Stimulated activated CD8-positive, alpha-beta memory T cell treated with anti-CD3 and anti-CD28 coated beads, Interleukin-4, amount 100 ng/mL, for 4 hours (primary cell): ENCODE measurements at places on chromosomes 11 and 22.
A peak's percentile ranks its signal among the peaks of the same experiment; 100 is the strongest.

DNA sequence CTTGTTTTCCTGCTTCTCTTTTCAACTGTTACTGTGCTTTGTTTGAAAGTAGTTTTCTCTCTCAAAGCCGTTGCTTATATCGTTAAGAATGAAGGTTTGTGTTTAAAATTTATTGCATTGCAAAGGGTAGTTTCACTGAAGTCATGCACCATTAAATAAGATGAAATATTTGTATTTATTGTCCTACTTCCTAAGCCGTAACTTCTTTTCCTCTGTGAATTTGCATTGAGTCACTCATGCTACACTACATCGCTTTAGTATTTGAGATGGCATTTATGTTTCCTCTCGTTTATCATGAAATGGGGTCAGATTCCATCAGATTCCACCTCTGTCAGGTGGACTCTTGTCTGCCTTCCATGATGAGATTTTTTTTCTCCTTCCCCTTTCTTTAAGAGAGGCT is 65.8 kb upstream of the RASSF10 start:
- DNase-seq: no peak

DNA sequence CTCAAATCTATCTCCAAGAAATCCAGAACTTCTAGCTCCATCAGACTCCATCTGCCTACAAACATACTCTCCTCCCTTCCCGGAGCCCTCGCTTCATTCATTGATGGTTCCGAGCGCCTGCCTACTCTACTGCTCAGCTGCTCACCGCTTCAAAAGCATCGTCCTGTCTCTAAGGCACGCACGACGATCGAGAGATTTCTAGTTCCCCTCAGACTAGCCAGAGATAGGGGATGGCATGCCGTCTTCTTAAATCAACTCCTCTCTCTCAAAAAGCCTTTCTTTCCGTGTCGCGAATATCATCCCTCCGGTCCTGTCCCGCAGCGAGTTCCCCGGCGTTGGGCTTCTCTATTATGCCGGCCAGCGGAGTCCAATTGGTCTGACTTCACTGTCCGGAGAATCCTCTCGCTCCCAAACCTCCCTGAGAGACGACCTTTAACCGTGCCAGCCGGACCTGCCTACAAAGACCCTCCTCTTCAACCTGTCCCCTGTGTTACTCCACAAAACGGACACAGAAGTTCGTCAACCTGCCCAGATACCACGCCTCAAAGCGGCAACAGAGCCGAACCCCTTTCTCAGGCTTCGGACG is 592 bp downstream of the EEF1G start:
- DNase-seq: no peak

DNA sequence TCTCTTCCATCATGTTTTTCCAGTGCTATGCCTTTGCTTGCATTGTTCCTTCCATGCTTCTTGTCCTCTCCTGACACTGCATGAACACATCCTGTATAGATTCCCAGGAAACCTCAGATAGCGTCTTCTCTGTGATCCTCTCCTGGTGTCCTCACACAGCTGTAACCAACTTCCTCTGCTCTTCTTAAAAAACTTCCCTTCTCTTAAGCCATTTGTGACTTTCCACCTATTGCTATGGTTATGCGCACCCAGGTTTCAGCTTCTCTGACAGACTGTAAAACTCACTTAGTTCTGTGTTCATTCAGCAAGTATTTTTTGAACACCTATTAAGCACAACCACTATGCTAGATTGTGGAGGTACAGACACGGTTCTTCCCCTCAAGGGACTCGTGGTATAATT is 5.1 kb upstream of the APLP2 start:
- no peak for DNase-seq

GRCh38 chr22:45859231-45860161 is 117.5 kb downstream of the WNT7B start:
- DNase-seq: no peak

GRCh38 chr11:12674936-12675696 is 895 bp downstream of the TEAD1 start:
- DNase-seq: no peak

GRCh38 chr11:115930886-115931547 is 426.8 kb upstream of the CADM1 start:
- DNase-seq: no peak

DNA sequence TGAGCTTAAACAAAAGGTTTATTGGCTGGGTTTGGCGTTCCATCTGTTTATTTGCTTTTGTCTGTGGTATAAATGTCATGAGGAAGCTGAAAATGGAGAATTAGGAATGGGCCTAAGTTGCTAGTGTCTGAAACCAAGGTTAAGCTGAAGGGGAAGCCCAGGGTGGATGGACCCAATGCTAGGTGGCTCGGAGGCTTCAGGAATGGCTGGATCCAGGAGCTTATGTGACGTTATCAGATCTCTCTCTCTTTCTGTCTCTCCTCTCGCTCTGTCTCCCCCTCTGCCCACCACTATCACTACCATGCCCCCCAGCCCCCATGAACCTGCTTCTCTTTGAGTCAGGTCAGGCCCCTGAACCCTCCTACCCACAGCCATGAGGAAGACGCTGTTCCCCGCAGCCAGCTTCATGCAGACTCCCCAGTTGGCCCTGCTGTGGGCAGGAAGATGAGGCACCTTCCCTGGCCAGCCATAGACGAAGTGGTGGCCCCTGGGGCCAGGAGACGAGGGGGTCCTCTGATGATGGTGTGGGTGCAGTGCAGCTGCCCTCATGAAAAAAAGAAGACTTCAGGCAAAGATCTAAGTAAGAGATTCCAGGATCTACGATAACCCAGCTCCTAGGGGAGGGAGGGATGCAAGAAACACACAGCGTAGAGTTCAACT is 101.5 kb downstream of the BRD1 start:
- no peak for DNase-seq

- DNase-seq: no peak
Observed at GRCh38 chr11:109236696-109237095, 185.3 kb upstream of the C11orf87 start.

DNA sequence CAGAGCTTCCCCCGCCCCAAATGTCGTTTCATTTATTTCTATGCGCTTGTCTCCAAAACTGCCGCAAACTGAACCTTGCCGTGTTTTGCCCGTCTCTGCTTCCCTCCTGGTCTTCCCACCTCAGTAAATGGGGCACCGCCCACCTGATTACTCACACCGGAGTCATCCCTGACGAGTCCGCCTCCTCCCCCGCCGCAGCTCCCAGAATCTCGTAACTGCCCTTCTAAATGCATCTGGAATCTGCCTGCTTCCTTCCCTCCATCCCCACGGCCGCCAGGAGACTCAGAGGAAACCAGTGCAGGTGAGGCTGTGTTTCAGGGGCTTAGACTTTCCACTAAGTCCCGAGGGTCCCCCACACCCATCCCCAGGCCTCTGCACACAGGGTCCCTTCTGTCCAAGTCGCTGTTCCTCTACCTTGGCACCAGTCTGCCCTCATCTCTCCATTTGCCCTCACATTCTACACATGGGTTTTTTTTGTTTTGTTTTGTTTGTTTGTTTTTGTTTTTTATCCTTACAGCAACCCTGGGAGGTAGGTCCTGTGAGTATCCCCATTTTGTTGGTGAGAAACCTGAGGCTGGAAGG is 62.6 kb upstream of the PHF21B start:
- no peak for DNase-seq

GRCh38 chr11:34510218-34510617 is 3.4 kb downstream of the ELF5 start:
- DNase-seq: no peak

DNA sequence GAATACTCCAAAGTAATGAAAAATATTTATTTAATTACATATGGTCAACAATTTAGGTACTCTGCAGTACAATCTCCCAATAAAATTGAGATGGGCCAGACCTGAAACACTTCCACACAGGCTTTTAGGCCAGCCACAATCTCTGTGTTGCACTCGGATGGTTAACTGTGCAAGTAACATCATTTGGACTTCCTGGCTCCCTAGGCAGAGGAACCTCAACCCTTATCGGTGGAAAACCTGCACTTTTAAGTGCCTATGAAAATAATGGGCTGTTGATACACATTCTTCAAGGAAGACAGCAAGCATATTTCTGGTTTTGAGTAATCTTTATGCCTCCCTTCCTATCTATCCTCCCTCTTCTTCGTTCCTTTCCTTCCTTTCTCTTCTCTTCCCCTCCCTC is 343.1 kb downstream of the SOX6 start:
- no peak for DNase-seq

GRCh38 chr11:117218133-117218915 is 13.5 kb downstream of the PCSK7 start:
- DNase-seq: no peak

DNA sequence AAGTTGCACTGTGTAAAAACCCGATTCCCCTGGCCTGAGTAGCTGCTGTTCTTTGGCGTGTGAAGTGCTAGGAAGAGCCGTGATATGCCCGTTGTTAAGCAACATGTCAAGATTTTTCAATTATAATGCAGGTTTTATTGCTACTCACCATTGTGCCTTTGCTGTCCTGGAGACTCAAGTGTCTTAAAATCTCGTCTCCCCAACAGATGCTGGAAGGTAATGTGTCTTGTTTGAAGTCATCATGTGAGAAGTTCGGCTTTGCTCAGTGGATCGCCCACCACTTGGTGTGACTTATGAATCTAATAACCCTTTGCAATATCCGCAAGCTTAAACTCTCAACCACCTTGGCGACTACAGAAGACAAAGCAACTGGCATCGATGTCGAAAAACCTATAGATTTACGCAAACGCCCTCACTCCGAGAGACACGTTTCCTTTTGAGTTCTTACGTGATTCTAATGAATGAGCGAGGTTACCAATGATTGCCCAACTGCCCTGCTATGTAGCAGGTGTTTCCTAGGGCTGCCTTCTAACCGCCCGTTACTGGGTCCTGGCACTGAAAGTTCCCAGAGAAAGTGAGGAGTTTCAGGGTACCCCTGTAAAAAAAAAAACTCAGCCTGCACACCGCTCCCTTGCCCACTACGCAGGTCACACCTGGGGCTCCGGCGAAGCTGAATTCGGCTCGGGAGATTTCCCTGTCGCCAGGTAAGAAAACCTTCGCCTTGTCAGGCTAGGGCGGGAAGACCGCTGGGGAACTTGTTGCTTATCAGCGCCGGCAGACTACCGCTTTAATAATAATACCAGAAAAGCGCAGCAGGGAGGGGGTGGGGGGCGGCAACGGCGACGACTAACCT is 21.2 kb upstream of the BDNF start:
- DNase-seq: no peak

GRCh38 chr11:35165423-35166368 is 26.7 kb downstream of the CD44 start:
- peak; percentile 58 for DNase-seq

DNA sequence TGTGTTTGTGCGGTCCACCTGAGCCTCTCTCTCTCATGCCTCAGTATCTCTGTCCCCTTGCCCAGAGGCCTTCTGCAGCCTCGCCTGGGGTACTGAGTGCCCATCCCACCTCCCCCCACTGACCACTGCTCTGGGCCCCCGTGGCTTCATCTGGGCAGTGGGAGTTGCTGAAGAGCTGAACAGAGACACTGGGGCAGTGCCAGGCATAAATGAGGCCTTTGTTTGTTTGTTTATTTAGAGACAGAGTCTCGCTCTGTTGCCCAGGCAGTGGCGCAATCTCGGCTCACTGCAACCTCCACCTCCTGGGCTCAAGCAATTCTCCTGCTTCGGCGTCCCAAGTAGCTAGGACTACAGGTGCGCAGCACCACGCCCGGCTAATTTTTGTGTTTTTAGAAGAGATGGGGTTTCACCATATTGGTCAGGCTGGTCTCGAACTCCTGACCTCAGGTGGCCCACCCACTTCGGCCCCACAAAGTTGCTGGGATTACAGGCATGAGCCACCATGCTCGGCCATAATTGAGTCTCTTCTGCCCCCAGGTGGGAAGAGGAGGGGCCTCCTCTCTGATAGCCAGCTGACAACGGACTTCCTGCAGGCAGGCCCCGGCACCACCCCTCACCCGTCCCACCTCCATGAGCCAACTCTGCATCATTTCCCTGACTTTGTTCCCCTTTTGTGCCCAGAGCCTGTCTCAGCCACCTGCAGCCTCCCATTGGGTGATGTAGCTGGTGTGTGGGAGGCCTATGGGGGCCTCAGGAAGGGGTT is 9.3 kb downstream of the CRYBB3 start:
- DNase-seq: no peak

GRCh38 chr11:83054001-83054400 is 17.7 kb downstream of the RAB30 start:
- no peak for DNase-seq

- DNase-seq: no peak
Observed at GRCh38 chr11:106242718-106243415, 165.4 kb downstream of the AASDHPPT start.

DNA sequence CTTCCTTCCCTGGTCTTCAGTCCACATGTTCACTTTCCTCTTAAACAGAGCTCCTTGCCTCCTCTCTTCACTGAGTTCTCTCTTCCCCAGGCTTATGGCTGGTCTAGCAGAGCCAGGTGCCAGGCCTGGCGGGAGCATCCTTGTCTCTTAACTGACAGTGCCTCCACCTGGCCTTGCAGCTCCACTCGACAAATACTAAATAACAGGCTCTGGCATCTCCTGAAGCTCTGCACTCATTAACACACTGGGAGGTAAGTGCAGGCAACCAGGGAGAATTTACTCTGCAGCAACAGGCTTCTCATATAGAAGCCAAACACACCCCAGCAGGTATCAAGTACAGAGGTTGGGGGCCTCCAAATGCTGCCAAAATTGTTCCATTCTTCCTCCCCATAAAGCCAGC is 438.1 kb downstream of the SOX6 start:
- no peak for DNase-seq

DNA sequence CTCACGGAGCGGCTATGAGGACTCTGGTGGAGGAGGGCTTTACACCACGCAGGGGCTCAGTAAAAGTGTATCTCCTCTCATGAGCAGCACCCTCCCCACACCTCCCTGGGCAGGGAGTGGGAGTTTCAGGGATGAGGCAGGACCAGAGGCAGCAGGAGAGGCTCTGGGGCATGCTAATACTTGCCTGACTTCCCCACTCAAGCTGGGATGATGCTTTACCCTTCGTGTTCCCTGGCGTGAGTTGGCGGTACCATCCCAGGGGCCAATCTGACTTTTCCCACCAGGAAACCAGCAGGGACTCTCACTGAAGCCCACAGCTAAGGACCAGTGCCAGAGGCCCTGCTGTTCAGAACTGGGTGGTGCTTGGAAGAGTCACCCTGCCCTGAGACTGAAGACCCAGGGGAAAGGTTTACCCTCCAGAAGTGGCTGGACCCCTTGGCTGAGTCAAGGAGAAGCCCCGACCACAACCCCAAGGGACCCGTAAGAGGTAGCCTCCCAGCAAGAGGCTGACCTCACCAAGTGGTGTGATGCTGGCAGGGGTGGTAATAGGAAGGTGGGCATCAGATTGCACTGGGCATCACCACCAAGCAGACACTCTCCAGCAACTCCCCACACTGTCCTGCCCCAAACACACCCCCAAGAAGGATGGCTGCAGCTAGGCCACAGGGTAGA is 65.6 kb downstream of the THAP12 start:
- no peak for DNase-seq

GRCh38 chr11:76903325-76903724 is 42.6 kb downstream of the ACER3 start:
- DNase-seq: no peak

GRCh38 chr22:31958625-31959239 is 14.4 kb downstream of the YWHAH start:
- no peak for DNase-seq

- no peak for DNase-seq
Observed at GRCh38 chr11:114713756-114714155, 35.4 kb downstream of the NXPE2 start.

- DNase-seq: no peak
Observed at GRCh38 chr22:39920134-39920743, 19.4 kb downstream of the GRAP2 start.
